ENCODE measurements at places on chromosomes 11 and 22. TPM values are rescaled to one million over a fixed set of nuclear protein-coding genes. Genes with fewer than 3 reads are reported as not detected.

Gene HIC2
- total RNA-seq: 2.5 TPM

Gene CBY1
- 15.2 TPM for total RNA-seq

Gene SPDYC
- not detected for total RNA-seq

Gene NEFH
- total RNA-seq: 0.07 TPM

Gene HSPB2
- total RNA-seq: not detected

Gene CLCF1
- total RNA-seq: 45.1 TPM

Gene PDGFD
- total RNA-seq: 8.5 TPM

All from A549 treated with RU486 at 1 μM for 4 hours (cell line).